Muscle of back (tissue), 13 donors: ENCODE measurements at places on chromosomes 4 and X.

DNA sequence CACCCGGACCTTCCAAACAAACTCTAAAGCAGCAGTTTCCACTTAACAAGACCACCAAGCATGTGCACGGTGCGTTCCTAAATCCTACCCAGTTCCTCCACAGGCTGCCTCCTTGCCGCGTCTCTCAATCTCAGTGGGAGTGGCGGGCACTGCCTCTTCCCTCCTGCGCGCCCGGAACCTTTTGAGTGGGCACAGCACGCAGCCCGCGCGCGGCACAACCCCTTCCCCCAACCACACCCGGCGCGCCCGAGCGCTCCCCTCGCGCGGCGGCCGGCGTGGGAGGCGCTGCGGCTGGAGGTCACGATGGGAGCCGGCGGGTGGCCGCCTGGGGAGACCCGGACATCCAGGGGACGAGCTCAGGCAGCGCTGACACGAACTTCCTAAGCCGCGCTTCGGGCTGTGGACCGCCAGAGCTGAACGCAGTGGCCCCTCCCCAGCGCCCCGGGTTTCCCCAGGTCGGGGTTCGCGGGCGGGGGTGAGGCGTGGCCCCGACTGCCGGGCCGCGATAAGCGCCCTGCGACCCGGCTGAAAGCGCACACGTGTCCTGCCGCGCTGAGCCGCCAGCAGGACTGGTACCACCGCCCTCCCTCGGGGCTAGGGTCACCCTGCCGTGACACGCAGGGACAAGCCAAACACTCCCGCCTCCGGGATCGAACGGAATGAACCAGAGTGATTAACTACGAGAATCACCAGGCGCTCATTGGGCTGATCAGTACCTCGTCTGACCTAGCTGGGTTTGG lies at the start of gene ABCG2:
TSS of gene ABCG2 (minus strand) at position 151 of the 740 bp plus-strand sequence. CDS start 18,644 bp downstream, outside the sequence.
- DNase-seq, result peak; percentile 68

DNA sequence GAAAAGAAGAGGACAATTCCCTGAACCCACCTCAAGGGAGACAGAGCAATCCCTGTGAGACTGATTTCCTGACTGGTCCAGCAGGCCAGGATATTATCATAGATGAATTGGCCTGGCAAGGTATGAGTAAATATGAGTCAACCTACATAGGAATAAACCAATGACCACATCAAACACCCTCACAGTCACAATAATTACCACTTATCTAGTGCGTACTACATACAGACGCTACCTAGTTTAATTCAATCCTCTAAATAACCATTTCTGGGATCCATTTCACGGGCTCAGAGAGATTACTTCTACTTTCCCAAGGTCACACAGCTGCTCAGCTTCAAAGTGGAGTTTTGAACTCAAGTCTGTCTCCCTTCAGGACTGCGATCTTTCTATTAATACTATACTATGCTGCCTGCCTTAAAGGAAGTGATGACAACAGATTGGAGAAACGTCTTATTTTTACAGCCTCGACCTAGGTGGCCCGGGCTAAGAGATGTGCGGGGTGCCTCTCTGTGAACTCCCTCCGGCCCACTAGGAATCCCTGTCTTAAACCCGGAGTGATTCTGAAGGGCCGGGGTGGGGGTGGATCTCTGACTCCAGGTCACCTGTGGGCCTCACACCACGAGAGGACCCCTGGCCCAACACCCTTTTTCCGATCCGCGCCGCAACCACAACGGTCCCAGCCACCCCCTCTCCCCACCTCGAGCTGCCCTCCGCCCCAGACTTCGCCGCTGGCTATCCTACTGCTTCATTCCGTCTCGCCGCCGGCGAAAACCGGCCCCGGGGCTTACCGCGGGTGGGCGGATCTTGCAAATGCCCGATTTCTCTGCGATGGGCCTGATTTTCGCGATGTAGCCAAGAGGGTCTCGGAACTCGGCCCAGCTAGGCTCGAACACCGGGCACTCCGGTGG lies 800 bp downstream of the KDM5C start:
- DNase-seq, result no peak

GRCh38 chr4:166827167-166827566 lies 407.1 kb downstream of the SPOCK3 start:
- no peak for DNase-seq

GRCh38 chr4:145760961-145761929 lies 81.3 kb downstream of the C4orf51 start:
- no peak for DNase-seq

GRCh38 chr4:1105067-1105466 lies 8.3 kb downstream of the RNF212 start:
- no peak for DNase-seq

- DNase-seq, result no peak
These were observed 145.7 kb downstream of the AMMECR1 start for GRCh38 chrX:110172215-110172614.

DNA sequence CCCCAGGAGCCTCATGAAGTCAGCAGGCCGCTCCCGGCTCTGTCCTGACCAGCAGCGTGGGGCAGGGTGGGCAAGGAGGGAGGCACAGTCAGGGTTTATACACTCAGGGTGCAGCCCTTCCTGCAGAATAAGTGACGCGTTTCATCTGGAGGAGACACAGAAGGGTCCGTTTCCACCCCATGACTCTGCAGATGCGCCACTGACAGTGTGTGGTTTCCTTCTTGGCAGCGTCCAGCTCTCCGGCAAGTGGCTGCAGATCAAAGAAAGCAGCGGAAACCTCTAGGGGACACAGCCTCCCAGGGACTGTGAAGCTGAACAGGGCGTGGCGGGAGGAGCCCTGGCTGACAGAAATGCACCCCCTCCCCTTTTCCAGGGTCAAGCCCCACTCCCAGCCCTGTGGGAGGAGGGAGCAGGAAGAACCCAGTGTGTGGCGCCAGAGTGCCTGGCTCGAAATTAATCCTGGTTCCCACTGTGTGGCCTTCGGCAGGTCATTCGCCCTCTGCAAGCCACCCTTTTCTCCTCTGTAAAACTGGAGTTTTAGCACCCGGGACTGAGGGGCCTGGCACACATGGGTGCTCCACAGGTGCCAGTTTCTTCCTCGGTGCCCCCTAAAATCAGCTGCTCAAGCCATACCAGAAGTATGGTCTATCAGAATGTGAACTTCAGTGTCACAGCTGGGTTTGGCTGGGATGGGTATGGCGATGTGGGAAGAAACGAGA lies 17.3 kb upstream of the TBC1D14 start:
- peak; percentile 63 for DNase-seq

DNA sequence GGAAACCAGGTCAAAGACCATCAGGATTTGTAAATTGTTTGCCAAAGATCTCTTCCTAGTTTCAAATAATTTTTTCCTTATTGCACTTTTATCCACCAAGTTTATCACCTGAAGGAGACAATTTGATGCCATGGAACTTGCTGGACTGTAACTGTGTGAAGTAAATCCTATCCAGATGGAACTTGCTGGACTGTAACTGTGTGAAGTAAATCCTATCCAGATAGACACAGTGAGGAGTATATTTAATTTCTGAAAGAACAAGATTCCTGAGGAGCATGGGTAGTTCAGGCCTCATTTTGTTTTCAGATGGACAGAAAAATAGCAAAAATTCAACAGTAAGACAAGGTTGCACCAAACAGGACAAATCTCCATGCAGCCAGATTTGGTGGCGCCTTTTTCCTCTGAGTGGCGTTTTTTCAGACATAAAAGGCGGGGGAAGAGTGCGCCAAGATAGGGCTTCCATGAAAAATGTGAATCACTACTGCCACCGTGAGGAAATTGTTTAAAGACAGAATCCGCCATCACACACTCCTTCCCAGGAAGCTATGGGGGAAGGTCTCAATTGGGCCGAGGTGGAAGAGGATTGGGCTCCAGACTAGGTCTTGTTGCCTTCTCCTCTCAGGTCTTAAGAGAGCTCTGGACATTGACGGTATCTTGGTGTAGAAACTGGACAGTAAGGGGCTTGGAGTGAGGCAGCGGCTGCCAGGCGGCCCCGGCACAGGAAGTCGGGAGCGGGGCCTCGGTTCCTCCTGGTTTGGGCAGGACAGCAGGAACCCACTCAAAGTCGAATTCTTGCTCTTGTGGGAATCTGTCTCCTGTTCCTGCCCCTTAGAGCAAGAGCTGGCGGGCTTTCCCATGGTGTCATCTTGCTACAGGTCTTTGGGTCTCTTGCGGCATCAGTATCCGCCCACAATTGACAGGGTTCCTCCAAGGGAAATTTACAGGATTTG lies 234.7 kb downstream of the OR13H1 start:
- no peak for DNase-seq
